Motor neuron (in vitro differentiated cells): ENCODE measurements at places on chromosomes 3 and 15. TPM values are rescaled to one million over a fixed set of nuclear protein-coding genes. Genes with fewer than 3 reads are reported as not detected.

The IP6K2 gene
- 133 and 155 TPM in 2 replicates for total RNA-seq

The ITIH3 gene
- 0.54 and 1.2 TPM in 2 replicates for total RNA-seq

DNA sequence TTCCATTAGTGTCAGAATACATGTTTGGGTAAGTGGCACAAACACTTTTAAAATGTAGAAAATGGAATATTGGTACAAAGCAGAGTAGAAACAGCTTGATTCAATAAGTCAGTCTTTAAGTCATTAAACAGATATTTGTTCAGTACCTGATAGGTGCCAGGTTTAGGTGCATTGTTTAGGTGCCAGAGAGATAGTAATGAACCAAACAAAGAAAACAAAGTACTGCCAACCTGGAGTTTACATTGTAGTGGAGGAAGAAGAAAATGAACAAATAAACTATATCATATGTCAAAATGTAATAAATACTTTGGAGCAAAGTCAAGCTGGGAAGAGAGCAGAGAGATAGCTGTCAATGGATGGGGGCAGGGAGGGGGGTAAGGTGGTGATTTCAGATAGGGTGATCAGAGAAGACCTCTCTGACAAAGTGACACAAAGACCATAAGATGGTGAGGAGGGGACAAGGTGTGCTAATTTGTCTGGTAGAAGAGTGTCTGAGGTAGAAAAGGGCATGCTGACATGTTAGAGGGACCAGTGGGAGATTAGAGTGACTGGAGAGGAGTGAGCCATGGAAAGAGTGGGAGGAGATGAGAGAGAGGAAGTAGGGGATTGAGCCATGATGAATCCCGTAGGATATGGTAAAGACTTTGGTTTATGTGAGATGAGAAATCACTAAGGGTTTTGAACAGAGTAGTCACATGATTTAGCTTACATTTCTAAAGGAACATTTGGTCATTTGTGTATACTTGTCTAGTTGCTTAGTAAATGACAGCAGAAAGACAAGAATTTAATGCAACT, 128.2 kb downstream of the UBE2E2 start:
- no peak for ATAC-seq

GRCh38 chr3:127164615-127165014, 28.3 kb upstream of the PRR23E start:
- ATAC-seq, result no peak

- ATAC-seq, result peak; percentile 89
Observed at GRCh38 chr3:42066516-42067181, 24.5 kb upstream of the TRAK1 start.

DNA sequence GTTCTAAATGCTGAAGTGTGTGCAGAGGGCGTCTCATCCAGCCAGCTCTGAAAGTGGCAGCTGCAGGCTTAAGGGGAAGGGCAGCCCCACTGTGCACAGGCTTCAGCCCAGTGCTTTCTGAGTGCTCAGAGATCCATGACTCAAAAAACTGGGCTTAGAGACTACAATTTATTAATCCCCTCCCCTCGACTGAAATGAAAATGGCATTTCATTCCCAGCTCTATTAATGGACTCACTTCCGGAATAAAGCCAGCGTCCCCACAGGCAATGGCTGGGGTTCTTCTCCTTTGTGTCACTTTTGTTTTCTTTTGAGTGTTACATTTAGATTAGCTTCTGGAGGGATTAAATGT, 55.5 kb upstream of the PLXNA1 start:
- ATAC-seq, result peak; percentile 60
